ENCODE measurements at places on chromosomes 4 and X.

DNA sequence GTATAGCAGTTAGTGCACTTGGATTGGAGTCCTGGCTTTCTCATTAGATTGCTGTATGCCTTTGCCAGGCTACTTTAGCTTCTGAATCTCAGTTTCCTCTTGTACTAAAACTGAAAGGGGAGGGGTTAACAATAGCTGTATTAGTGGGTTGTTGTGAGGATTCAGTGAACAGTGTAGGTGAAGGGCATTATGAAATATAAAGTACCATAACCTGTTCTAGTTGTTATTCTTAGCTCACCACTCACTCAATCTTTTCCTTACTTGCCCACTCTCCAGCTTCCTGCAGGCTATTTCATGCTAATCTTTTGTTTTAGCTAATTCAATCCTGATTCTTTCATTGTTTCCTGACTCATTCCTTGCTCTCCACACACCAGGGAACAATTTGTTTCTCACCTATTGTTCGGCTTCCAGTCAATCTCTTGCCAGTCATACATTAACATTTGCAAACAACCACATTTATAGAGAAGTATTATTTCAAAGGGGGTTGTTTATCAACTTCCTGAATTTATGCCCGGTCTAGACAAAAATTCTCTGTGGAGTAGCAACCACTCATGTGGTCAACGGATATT, 50.6 kb upstream of the EDA start:
- no peak for DNase-seq

- DNase-seq: no peak
These were observed 4.1 kb downstream of the GPR82 start for GRCh38 chrX:41728125-41728524.

GRCh38 chrX:27767387-27767786, 40.4 kb upstream of the MAGEB10 start:
- DNase-seq: no peak

DNA sequence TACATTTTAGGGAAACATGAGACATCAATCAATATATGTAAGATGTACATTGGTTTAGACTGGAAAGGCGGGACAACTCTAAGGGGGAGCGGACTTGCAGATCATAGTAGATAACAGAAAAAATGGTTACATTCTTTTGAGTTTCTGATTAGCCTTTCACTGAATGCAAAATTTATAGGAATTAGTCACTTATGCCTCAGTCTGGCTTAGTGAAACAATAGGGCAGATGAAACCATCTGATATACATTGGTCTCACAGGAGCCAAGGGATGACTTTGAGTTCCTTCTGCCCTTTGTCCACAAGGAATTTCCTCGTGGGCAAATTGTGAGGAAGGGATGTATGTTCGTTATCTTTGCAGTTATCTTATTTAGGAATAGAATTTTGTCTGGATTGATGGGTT, 128.2 kb downstream of the ARSF start:
- DNase-seq: no peak

- peak; percentile 22 for DNase-seq
These were observed 276.5 kb upstream of the AGTR2 start for GRCh38 chrX:115894087-115894486.

DNA sequence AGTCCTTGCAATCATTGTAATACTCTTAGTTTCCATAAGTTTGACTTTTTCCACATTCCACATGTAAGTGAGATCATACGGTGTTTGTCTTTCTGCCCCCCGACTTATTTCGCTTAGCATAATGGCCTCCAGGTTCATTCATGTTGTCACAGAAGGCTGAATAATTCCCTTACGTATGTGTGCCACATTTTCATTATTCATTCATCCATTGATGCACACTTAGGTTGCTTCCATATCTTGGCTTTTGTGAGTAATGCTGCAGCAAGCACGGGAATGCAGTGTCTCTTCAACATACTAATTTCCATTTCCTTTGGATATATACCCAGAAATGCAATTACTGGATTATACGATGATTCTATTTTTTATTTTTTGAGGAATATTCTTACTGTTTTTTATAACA, 22.0 kb upstream of the VEGFC start:
- DNase-seq: no peak

GRCh38 chrX:73647212-73647611, 84.2 kb downstream of the CHIC1 start:
- DNase-seq: no peak

GRCh38 chr4:151674804-151675391, 85.9 kb downstream of the GATB start:
- peak; percentile 64 for DNase-seq

DNA sequence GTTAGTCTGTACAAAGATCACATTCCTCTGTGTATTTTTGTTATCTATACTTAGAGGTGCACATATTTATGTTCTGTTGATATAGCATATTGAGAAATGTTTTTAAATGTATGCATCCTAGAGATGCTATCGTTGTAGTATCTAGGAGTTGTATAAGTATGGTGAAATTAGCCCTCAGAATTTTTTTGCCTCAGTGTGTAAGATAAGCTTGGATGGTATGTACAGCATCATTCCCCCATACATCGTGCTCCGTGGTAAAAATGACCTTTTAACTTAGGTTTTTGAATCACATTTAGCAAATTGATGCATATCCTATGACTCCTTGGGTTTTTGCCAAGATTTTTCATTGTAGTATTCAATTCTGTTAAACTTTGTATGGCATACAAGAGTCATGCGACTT, 113.5 kb downstream of the RPA4 start:
- DNase-seq: peak; percentile 2

GRCh38 chr4:3193531-3194203, 55.3 kb upstream of the MSANTD1 start:
- DNase-seq: no peak

- DNase-seq: no peak
These were observed at the start of gene LINC00632 for GRCh38 chrX:140709421-140709846. TSS of gene LINC00632 (plus strand) at chrX:140709759.

DNA sequence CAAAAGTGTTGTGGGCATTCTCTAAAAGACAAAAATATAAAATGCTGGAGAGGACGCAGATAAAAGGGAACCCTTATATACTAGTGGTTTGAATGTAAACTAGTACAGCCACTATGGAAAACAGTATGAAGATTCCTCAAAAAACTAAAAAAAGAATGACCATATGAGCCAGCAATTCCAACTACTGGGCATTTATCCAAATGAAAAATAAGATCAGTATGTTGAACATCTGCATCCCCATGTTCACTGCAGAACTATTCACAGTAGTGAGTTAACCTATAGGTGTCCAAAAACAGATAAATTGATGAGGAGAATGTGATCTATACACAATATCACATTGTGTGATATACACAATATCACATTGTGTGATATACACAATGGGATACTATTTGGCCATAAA, 1615.3 kb downstream of the PCDH18 start:
- peak; percentile 1 for DNase-seq

- DNase-seq: no peak
These were observed 41.2 kb downstream of the ACOX3 start for GRCh38 chr4:8399298-8399697.

GRCh38 chr4:86160426-86160825, 199.4 kb downstream of the MAPK10 start:
- no peak for DNase-seq

DNA sequence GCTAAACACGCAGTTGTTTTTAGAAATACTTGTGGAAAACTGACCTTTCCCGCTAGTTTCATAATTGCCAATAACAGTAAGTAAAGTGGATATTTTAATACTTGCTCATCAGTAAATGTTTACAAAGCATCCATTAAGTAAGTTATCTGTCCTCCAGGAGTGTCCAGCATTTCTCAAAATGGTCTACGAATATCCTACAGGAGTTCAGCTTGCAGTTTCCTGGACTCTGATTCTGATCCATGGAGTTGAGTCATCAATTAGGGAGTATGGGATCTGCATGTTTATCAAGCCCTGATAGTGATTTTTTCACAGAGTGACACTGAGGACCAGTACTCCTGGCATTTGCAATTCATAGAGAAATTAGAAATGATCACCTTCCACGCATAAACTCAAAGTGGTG, 325.2 kb upstream of the AADAT start:
- DNase-seq: peak; percentile 26

GRCh38 chrX:18769812-18770573, 62.5 kb downstream of the PPEF1 start:
- peak; percentile 37 for DNase-seq

GRCh38 chr4:8571702-8572685, 8.2 kb upstream of the GPR78 start:
- no peak for DNase-seq

GRCh38 chrX:138858951-138859350, 147.4 kb upstream of the FGF13 start:
- DNase-seq: peak; percentile 14

- peak; percentile 56 for DNase-seq
These were observed 64.6 kb downstream of the ANAPC4 start for GRCh38 chr4:25441519-25442117.

- DNase-seq: no peak
These were observed 575 bp downstream of the MAP7D2 start for GRCh38 chrX:20116087-20116576.

DNA sequence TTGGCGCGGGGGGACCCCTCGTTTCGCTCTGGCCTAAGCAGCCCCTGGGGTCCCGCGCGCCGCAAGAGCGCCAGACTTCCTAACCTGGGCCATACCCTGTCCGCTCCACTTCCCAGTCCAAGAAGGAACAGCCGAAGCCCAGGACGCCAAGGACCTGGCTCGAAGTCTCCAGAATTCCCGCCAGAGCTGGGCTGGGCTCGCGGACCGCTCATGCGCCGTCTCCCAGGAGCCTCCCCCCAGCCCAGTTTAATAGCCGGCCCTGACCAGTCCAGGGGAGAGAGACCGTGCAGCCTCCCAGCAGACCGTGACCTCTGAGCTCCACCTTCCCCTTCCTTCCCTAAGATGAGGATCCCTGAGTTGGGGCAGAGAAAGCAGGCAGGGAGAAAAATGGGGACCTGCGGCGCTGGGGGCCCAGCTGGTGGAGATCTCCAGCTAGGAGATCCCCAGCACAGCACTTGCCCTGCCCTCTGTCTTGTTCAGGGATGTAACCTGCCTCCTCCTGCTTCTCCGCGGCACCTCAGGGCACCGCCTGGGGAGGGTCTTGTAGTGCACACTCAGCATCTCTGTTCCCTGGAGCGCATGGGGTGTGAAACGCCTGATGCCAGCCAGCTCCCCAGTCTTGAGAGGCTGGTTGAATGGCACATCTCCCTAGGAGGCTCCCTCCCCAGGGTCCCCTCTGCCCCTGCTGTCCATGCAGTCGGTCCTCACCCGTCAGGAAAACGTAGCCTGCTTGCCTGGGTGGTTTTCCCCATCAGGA, 1.2 kb upstream of the LETM1 start:
- no peak for DNase-seq

DNA sequence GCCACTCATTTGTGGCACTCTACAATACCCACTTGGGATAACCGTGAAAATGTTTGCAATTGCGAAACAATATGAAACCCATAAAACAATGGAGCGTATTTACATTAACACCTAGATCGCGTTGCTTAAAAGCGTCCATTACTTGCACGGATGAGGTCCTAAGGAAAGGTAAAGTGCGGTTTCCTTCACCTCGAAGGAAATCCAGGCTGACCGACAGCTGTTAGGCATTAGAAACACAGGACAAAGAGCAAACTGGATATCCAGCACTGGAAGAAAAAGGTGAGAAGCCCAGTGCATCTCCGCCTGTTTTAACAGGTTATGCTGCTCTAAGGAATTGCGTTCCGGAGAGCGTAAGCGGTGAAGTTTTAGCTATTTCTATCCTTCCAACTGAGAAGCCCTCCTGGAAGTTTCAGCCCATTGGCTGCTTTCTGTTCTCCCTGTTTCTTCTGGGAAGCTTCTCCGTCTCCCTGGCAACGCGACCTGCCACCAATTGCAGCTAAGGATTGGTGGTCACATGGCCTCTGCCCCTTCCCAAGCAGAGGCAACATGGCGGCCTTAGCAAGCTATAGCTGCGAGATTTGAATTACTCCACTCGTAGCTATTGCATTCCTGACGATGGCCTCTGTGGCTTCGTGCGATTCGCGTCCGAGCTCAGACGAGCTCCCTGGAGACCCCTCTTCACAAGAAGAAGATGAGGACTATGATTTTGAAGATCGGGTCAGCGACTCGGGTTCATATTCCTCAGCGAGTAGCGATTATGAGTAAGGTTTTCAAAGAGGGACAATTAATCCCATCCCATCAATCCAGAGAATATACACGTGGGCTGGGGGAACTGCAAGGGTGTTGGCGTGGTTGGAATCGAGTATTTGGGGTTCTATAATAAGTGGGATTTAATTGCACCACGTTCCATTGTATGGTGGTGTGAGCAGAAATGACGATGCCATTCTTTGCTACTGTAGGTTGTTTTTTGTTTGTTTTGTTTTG, at the start of gene INTU:
TSS of gene INTU (plus strand) at position 538 of the 984 bp plus-strand sequence. CDS start at position 616, 78 bp downstream.
- DNase-seq: peak; percentile 96

GRCh38 chrX:42869659-42870476, 91.9 kb upstream of the PPP1R2C start:
- no peak for DNase-seq

DNA sequence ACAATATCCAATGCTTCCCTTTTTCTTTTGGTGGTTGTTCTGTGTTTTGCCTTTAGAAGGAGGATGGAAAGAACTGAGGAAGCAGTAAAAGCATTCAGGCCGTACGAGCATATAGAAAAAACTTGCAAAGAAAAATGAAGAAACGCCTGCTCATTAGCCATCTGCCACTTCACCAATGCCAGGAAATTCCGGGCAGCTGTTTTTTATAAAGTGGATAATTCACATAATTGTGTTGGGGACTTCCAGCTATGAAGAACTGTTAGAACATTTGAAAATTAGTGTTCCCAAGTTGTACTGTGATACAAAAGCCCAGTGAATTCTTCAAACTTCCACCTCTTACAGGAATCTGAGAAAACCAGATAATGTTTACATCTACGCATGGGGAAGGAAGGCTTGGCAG, 11.7 kb downstream of the RELL1 start:
- DNase-seq: no peak

- DNase-seq: no peak
These were observed 876.3 kb downstream of the C4orf33 start for GRCh38 chr4:129972257-129972656.

DNA sequence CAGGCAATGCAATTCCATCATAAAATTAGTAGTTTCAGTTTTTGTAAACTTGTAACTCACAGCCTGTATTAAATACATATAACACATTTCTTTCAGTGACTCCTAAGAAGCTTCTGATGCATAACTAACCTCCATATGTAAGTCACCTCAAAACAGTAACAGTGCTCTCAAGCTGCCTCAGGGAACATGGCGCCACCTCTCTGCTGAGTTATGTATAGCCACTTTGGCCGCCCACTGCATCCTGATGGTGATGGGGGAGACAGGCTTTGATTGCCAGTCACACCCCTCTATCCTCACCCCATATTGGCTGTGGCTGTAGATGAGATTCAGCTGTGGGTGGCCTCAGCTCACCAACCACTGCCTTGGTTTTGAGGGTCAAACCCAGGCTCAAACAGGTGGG, 54.3 kb downstream of the LRBA start:
- DNase-seq: peak; percentile 35

GRCh38 chrX:146906166-146906565, 91.6 kb upstream of the CXorf51A start:
- DNase-seq: no peak

- DNase-seq: no peak
These were observed 93.6 kb downstream of the ATXN3L start for GRCh38 chrX:13226214-13226613.

DNA sequence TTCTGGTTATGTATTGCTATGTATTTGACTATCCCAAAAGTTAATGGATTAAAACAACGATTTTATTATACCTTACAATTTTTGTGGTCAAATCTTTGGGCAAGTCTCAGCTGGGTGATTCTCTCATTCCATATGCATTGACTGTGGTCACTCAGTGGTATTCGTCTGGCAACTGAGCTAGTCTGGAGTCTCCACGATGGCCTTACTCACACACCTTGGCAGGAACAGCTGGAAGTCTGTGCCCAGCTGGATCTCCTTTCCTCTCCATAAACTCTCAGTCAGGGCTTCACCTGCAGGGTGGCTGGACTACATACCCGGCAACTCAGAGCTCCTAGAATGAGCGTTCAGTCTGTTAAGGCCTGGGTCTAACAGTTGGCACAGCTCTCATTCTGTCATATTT, 141.1 kb upstream of the WDFY3 start:
- no peak for DNase-seq
